ENCODE measurements at places on chromosomes 7 and 10.

DNA sequence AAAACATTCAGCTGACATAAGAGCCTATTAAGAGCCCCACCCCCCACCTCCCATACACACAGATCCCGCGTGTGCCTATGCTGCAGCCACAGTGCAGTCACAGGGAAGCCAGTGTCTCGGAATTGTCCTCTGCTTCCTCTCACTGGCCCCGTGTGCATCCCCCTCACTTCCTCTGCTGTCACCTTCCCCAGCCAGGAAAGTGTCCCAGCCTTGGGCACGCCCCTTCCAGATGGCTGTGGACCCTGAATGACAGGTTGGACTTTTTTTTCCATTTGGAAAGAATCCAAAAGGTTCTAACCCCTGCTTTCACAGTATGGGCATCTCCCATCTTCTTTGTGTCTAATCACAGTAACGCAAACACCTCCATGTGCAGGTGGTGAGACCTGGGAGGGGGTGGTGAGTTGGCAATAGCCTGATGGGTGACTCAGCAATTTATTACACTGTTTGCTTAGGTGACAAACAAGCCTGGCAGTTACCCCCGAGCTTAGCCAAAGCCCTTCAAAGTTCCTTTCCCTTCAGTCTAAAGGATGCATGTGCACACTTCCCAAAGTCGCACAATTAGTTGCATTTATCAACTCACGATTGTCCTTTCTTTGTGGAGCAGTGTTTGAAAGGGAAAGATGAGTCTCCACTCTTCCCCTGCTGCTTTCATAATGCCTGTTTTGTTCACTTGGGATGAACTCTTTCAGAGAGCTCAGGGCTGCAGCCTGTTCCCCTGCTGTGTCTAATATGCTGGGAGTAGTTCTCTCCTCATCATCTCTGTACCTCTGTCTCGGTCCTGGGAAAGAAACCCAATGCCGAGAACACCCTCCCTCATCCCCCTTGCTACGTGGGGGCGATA is 67.5 kb upstream of the EFCAB10 start:
- DNase-seq, result no peak

GRCh38 chr7:125490167-125490566 is 560.5 kb upstream of the POT1 start:
- DNase-seq, result no peak

DNA sequence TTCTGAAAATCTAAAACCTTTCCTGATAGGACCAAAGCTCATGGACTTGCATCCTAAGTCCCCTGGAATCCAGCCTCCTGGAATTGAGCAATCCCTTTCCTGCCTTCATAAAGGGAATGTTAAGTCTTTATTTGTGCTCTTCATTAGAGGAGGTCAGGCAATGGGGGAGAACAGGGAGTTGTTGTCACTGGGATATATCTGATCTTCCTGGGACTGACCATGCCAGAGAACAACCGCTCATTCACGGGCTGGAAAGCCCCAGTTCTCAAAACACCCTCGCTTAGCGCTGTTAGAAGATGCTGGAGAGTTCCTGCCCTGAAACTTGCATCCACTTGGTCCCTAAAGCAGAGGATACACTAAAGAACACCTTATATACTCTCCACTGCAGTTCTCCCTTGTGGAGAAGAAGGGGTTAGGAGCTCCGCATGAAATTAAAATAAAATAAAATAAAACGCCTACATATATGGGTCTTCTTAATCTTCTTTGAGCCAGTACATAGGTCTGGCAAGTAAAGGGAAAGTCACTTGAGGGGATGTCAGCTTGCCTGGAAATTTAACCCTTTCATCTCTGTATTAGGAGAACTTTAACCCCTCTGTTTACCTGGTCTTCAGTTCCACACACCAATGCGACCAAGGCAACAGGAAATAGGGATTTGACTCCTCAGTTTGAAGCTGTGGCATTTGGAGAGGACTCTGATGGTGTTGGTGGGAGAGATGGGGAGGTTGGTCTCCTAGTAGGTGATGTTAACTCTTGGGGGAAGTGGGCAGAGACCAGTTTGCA is 1.2 kb downstream of the SORCS1 start:
- DNase-seq, result no peak

GRCh38 chr7:36181668-36182067 is 28.6 kb downstream of the EEPD1 start:
- DNase-seq, result no peak

DNA sequence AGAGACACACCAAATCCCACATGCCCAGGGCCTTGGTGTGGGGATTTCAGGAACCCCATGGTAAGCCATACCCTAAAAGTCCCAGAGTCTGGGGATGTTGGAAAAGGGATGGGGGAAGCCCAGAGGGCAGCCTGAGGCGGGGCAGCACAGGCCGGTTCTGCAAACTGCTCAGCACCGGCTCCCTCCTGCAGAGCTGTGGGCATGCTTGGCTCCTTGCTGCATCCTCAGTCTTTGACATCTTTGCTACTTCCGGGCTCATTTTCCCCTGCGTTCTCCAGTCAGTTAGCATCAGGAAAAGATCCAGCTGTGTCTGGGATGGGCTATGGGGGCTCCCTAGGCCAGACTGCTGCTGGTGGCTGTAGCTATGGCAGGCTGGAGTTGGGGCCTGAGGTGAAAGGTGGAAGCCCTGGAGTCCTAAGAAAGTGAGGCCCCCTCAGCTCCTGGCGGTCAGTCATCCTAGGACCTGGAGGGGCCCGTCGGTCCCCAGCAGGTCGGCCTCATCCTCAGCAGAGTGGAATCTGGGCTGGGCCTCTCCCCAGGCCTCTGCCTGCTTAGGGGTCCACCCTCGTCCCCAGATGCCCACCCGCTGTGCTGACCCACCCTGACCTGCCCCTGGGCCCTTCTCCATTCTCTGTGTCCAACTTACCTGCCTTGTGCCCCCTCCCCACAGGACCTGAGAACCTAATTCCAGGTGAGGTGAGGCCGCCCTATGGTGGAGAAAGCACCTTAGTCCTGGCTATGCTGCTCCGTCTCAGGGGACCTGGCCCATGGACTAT is 9.3 kb downstream of the TBATA start:
- no peak for DNase-seq

GRCh38 chr7:43791665-43792064 is 33.2 kb downstream of the BLVRA start:
- no peak for DNase-seq

GRCh38 chr10:5611899-5612680 is 54.3 kb downstream of the ASB13 start:
- no peak for DNase-seq

- DNase-seq, result peak; percentile 96
Measured at GRCh38 chr10:118840071-118840775, 85.5 kb upstream of the CACUL1 start.

GRCh38 chr10:59831658-59832503 is 74.5 kb downstream of the CCDC6 start:
- no peak for DNase-seq

DNA sequence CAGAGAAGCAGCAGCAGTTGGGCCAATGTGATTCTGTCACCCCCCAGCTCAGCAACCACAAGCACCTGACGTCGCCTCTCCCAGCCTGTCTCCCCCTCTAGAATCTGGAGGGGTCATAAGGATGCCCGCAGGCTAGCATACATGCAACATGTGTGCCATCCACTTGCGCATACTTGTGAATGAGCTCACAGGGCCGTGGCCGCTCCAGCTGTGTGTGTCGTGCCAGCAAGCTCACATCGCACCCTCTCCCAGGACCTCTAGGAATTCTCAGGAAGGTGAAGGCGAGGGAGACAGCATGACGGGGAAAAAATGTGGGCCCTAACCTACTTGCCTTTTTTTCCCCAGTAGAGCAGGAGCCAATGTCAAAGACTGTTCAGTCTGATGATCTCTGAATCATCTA is 80.3 kb downstream of the STRA8 start:
- DNase-seq, result no peak

GRCh38 chr7:30027740-30028215 is 434 bp upstream of the PLEKHA8 start:
- peak; percentile 8 for DNase-seq

DNA sequence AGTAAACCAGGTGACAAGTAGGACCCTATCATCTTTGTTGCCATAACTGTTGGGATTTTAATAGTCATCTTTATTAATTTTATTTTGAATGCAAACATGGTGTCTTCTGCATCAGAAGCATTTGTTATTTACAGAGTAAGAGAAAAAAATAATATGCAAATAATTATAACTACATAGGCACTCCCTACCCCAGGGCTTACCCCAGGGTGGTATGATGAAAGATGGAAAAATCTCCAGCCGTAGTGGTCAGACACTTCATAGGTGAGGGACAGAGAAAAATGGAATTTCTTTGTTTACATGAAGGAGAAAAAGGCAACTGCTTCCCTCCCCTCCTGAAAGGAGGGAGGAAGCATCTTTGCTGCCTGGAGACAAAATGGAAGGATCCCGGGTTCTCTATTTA is 29.7 kb downstream of the STOX1 start:
- DNase-seq, result no peak

DNA sequence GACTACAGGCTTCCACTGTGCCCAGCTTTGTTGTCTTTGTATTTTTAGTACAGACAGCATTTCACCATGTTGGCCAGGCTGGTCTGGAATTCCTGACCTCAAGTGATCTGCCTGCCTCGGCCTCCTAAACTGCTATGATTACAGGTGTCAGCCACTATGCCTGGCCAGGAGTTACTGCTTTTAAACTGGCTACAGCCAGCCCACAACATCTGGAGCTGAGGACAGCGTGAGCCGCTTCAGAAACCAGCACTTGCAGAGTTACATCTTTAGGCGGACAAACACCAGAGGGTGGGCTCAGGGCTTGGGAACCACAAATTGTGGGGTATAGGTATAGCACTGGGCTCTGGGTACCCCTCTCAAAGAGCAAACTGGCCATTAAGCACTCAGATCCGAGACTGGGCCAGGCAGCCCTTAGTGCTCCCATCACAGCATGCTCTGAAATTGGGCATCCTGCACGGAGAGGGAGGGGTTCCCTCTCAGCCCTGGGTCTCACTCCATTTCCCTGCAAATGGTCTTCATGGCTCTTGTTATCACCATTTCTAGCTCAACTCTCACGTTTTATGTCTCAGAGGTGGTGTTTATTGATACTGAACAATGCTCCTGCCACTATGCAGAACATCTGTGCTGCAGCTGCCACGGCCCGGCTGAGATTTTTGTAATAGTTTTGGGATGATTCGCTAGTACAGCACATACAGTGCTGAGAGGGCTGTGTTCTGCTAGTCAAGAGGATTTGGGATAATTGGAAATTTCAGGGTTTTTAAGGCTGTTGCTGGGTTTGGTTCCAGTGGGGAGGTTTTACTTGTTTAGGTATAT is 146.4 kb upstream of the LYZL2 start:
- DNase-seq, result no peak

- DNase-seq, result peak; percentile 30
Measured at GRCh38 chr10:85548034-85548433, 818.6 kb downstream of the GRID1 start.
